ENCODE measurements at places on chromosomes 3 and 15.
A peak's percentile ranks its signal among the peaks of the same experiment; 100 is the strongest.

GRCh38 chr15:31440754-31441311 lies 114.2 kb downstream of the KLF13 start:
- no peak for DNase-seq

DNA sequence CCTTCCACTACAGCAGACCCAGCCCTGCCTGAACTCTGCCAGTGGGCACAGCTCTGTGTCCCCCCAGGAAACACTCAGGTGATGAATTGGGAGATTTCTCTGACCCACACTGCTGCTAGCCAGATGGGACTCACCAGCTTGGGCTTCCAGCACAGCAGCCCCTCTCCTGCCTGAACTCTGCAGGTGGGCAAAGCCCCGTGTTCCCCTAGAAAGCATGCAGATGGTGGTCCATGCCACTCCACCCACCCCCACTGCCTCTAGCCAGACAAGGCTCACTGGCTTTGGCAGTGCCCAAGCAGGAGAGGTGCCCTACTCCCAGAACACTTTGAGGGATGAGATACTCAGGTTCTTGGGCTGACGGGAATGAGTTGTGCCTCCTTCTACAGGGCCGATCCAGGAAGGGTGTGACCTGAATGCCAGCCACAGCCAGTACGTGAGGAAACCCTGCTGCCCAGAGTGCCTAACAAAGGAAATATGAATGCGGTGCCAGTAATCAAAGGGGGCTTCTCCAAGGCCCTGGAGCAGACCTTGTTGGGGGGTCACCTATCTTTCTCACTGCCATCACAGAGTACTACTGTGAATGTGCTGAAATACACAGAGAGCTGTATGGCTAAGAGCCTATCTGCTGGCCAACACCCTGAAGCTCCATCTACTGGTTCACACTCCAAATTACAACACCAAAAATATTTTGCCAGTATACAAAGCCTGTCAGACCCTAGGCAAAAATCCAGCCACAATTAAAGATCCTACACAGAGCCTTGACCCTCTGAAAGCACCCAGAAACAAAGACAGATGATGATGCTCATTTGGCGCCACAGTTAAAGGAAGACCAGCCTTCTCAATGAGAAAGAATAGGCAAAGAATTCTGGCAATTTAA lies 61.9 kb downstream of the BTLA start:
- DNase-seq: no peak

DNA sequence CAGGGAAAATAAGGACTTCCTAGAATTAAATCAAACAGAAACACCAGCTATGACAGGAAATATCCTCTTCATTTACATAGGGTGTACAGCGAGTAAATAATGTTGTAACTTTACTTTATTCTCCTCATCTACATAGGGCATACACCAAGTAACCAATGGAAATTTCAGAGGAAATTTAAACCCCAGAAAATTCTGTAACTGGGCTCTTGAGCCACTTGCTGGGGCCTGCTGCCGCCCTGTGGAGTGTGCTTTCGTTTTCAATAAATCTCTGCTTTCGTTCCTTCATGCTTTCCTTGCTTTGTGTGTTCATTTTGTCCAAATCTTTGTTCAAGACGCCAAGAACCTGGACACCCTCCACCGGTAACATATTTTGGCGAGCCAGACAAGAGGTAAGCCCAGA lies 990.4 kb upstream of the CADM2 start:
- no peak for DNase-seq

DNA sequence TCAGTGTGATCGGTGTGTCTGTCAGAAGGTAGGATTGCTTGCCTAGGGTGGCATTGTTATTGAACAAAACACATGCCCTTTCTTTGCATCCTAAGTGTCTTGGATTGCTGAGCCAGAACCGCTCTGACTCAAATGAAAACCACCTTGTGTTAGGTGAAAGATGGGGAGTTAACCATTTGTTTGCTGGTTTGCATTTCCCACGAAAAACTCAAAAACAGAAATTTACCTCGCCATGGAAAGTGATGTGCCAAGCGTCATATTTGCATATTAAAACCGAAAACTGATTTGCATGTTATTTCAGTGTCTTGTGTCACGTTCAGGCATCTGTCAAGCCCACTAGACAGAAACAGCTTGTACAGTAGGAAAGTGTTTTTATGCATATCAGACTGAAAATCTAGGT lies 474.6 kb upstream of the TPRG1 start:
- DNase-seq: no peak

DNA sequence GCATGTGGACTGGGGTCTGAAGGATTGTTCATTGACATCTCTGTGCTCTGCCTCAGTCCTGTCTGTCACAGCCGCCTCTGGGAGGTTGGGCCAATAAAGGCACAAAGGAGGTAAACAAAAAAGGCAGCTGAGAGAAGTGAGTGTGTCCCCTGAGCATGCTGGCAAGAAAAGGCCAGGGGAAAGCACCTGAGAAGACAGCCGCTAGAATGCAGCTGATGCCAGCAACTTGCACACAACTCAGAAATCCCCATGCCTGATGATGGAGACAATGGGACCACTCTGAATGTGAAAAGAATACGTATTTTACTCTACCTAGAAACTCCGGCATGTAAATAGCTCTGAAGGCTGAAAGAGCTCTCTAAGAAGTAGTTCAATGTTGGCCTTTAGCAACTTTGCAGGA lies 118.7 kb downstream of the KCNH8 start:
- DNase-seq: no peak

- no peak for DNase-seq
Measured at GRCh38 chr3:114706591-114707232, 412.9 kb downstream of the TIGIT start.

DNA sequence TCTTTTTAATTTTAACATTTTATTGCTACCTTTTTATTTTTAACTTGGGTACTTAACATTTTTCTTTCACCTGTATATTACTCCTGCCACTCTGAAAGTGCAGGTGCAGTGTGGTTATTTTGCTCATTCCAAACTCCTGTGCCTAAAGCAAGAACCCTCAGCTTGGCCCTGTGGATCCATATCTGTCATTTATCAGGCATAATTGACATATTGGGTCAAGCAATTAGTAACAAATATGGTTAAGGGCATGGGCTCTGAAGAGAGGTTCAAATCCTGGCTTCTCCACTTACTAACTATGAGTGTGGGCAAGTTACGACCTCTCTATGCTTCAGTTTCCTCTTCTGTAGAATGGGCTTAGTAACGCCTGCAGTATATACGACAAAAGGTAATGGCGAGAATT lies 9.8 kb upstream of the VPS8 start:
- DNase-seq: no peak

DNA sequence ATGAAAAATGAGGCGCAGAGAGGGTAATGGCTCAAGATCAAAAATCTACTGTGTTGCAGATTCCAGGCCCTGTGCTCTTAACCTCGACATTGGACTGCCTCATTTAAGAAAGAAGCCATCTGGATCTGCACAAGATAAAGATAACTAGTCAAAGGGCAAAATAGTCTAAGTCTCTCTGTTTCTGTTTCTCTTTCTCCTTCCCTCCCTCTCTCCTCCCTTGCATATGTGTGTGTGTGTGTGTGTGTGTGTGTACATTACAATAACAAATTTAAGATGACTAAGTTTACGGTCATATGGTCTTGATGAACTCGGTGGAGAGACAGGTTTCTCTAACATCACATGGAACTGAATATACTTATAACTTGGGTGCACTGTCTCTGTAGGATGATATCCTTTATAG lies 69.2 kb downstream of the MEIS2 start:
- DNase-seq: no peak

GRCh38 chr15:33375236-33375635 lies 64.5 kb downstream of the RYR3 start:
- DNase-seq: no peak

GRCh38 chr3:97662762-97663161 lies 101.8 kb upstream of the ARL6 start:
- no peak for DNase-seq

GRCh38 chr3:17141699-17142098 lies 256.9 kb downstream of the PLCL2 start:
- DNase-seq: no peak

DNA sequence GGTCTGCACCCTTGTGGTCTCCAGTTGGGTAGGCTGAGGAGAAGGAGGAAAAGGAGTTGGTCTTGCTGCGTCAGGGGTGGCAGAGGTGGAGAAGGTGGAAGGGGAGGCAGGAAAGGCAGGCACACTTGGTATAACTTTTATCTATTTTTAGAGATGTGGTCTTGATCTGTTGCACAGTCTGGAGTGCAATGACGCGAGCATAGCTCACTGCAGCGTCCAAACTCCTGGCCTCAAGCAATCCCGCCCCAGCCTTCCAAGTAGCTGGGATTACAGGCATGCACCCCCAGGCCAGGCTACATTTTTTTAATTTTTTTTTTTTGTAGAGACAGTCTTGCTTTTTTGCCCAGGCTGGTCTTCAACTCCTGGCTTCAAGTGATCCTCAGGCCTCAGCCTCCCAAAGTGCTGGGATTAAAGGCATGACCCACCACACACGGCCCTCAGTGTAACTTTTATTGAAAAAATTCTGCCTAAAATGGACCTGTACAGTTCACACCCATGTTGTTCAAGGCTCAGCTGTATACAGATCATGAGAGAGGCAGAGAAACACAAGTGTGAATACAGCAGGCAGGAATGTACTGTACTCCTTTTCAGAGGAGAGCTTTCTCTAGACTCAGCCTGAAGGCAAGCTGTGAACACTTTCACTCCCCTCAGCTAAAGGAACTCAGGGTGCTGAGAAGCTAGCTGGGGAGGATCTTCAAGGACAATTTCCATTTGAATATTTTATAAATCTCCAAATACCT lies 2.1 kb upstream of the RHOV start:
- DNase-seq: no peak

- no peak for DNase-seq
Measured at GRCh38 chr3:63845215-63845614, 18.4 kb downstream of the THOC7 start.

DNA sequence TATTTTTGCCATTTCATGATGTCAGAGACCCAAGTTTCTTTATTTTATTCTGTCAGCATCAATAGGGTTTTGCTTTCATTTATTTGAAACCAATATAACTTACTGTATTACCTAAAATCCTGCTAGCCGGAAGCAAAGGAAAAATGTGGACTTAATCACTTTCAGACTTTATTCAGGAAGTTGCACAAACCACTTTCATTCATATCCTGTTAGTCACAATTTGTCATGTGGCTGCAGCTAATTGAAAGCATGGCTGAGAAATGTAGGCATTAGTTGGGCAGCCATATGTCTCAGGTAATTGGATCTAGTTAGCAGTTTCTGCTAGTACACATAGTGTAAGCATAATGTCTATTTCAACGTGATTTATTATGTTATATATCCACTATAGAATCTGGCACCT lies 462.3 kb upstream of the SGO1 start:
- DNase-seq: no peak

DNA sequence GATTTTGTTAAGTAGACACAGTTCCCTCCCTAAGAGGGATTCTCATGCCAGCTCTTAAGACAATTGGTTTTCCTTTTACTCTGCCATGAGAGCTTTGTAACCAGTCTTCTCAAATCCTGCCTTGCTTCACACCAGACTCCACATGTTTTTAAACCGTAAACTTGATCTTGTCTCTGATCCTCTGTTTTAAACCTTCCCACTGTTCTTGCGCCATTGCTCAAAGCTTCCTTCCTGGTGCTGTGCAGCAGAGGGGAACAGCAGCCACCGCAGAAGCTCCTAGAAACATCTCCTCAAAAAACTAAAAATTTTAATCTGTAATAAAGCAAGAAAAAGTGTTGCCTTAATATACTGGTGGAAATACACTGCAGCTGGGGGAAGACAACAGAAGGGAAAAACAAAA lies 154.5 kb upstream of the SATB1 start:
- DNase-seq: no peak

DNA sequence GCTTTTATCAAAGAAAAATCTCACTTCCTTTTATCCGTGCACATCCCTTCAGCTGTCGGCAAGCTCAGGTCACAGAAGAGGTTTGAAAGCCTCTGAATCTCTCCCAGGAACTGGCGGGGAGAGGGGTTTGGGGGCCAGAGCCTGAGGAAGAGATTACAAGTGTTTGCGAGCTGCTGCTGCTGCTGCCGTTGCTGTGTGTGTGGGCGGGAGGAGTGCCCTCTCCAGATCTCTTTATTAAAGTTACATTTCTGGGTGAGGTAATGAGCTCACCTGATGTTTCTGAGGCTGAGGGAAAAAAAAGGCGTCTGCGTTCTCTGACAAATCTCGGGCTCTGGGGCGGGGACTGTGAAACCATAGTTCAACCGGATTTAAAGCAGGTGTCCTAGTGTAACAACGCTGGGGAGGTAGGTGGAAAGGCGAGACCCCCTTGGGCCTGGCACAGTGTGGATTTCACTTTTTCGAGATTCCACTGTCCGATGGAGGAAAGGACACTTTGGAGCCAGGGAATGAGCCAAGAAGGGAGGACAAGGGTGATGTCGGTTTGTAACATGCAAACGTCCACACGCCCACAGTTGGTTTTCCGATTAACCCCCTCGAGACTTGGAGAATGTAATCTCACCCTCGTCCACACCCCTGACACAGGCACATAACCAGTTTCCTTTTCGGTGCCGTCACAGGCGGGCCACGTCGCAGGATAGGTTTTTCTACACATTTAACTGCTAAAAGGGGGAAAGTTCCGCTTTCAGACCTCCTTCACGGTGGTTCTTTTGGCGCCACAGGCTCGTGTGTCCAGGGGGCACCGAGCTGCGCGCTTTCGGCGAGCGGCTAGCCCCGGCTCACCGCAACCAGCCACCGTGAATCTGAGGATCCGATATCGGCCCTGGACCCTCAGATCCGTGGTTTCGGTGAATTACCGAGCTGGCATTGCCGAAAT lies 2.1 kb downstream of the ALCAM start:
- DNase-seq: peak; percentile 58

DNA sequence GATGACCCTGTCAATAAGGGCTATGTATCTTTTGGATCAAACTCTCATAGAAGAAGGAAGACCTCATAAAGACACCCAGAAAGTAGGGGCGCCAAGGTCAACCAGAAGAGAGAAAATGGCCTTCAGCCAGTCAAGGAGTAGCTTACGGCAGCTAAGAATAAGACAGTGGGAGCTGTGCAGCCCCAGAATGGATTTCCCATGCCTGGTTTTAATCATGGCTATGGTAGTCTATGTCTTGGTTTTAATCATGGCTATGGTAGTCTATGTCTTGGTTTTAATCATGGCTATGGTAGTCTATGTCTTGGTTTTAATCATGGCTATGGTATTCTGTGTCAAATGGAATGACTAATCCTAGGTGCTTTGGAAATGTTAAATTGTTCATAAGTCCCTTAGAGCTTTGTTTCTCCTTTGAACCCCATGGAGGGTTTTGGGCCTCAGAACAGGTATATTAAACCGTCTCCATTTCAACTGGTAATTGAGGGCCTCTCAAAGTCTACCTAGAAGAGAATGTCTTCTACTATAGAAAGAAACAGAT lies 742.0 kb upstream of the CFAP20DC start:
- DNase-seq: no peak

GRCh38 chr3:196603683-196604082 lies 35.2 kb downstream of the FBXO45 start:
- no peak for DNase-seq

- no peak for DNase-seq
Measured at GRCh38 chr3:62805580-62806277, 69.5 kb downstream of the CADPS start.

DNA sequence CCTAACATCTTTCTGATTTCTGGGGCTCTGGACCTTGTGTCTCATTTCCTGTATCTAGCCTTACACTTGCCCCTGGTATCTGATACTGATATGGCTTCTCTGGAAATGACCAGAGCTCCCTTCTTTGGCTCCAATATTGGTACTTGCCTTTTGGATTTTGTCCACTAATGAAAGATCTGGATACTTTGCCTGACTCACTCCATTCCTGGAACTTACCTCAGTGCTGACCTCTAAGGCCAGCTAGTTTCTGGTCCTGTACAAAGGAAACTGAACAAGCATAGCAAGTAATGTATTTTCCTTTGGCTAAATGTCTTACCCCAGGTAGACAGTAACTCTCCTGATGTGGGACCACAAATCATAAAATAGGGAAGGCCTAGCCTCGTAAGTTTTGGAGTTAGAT lies 93.8 kb upstream of the SLC4A7 start:
- no peak for DNase-seq

GRCh38 chr15:88664151-88664778 lies 25.4 kb downstream of the ISG20 start:
- DNase-seq: peak; percentile 50

Measured in CD4-positive, alpha-beta T cell (primary cell).